NCI-H510A (cell line): ENCODE measurements at places on chromosomes 16 and 17.

- DNase-seq = no peak
Measured at GRCh38 chr17:2418572-2418971, 17.7 kb upstream of the MNT start.

DNA sequence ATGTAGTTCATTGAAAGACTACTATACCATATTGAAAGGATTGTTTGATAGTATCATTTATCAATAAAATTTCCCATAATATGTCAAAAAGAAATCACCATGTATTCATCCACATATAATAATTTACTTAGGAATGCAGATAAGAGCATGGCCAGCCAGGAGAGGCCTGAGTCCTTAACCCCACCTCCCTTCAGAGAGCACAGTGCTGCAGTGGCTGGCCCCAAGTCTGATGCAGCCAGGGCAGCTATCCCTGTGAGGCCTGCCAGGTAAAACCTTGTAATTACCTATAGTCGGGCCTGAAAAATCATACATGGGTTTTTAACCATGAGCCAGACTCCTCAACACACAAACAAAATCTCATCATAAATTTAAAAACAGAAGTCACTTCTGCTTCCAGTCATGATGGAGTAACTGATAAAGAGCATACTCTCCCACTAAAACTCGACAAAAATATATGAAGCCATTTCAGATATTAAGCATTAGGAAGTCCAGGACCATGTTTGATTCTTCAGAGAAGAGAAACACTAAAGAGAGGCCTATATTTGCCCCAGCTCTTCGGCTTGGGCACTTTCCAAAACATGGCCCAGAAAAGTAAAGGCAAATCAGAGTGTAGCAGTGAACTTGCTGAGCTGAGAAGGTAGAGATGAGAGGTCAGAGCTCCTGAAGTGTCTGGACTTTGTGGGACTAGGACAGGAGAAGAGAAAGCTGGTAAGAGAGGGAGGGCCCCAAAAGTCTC is 40.9 kb upstream of the CCNF start:
- no peak for DNase-seq

- no peak for DNase-seq
Measured at GRCh38 chr16:88369447-88370008, 13.2 kb upstream of the ZNF469 start.

GRCh38 chr17:75138519-75138918 is 7.0 kb upstream of the NT5C start:
- no peak for DNase-seq

GRCh38 chr17:60141111-60142018 is 8.4 kb upstream of the CA4 start:
- DNase-seq = no peak

DNA sequence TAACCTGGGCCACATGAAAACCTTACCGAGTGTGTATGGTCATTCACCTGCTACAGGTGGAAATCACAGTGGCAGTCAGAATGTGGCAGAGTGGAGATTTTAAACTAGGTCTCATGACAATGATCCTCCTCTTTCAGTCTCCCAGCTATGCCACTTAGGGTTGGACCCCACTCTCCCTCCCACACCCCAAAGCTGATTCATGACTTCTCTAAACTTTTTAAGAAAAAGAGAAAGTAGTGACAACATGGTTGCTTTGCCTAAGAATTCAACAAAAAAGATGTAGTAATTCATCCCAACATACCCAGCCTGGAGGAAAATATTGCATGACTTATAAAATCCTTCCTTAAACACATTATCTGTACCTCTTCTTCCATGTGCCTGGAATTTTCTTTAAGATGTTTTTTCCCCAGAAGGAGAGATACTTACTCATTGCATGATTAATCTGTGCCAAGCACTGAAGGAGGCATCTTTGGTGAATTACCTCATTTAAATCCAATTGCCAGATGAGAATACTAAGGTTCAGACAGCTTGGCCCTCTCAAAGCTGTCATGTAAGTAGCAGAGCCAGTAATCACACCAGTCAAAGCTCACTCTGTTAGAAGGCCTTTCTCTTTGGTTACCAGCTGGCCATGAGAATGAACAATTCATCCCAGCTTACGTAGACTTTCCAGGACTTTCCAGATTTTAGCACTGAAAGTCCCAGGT is 119.9 kb downstream of the COPRS start:
- DNase-seq = no peak

GRCh38 chr17:78407387-78408000 is 29.0 kb downstream of the PGS1 start:
- no peak for DNase-seq

DNA sequence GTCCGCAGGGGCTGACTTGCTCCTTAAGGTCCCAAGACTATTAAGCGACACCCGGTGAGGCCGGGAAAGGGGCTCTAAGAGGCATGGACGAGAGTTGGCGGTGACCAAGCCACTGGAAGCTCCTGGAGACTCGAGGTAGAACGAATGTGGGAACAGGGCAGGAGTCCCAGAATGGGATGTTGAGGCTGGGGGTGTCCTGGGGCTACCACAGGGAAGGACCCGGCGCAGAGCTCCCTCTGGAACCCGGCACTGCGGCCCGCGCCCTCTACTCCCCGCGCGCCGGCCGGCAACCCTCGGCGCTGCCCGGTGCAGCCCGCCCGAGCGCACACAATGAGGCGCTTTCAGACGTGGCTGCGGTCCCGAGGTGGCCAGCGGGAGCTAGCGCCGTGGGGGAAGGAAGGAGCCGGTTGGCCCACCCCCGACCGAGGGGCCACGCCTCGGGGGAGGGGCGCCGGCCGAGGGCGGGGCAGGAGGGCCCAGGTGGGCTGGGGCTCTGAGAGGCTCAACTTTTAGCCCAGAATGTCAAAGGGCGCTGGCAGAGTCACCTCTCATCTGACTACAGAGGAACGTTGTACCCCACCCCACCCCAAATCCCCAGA is at the start of gene CHST6:
TSS of gene CHST6 (minus strand) at position 366 of the 599 bp plus-strand sequence. CDS start 15,613 bp downstream, outside the sequence.
- no peak for DNase-seq
